Uterus (tissue), 4 donors: ENCODE measurements at places on chromosomes 1 and 21.

DNA sequence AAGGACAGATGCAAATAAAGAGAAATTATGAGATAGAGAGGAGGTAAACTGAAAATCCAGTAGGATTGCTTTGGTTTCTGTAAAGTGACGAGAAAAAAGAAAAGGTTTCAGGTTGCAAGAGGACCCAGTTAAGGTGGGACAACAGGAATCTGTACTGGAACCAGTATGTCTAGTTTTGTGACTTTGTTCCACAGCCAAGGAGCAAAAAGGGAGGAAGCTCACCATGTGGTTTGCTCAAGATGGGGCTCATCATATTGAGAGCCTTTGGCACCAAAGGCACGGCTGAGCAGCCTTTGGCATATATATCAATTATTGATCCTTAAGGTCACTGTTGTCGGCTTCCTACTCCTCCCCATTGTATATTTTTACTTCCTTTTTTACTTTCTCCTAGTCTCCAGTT, 1.8 kb upstream of the ZDHHC18 start:
- no peak for DNase-seq

DNA sequence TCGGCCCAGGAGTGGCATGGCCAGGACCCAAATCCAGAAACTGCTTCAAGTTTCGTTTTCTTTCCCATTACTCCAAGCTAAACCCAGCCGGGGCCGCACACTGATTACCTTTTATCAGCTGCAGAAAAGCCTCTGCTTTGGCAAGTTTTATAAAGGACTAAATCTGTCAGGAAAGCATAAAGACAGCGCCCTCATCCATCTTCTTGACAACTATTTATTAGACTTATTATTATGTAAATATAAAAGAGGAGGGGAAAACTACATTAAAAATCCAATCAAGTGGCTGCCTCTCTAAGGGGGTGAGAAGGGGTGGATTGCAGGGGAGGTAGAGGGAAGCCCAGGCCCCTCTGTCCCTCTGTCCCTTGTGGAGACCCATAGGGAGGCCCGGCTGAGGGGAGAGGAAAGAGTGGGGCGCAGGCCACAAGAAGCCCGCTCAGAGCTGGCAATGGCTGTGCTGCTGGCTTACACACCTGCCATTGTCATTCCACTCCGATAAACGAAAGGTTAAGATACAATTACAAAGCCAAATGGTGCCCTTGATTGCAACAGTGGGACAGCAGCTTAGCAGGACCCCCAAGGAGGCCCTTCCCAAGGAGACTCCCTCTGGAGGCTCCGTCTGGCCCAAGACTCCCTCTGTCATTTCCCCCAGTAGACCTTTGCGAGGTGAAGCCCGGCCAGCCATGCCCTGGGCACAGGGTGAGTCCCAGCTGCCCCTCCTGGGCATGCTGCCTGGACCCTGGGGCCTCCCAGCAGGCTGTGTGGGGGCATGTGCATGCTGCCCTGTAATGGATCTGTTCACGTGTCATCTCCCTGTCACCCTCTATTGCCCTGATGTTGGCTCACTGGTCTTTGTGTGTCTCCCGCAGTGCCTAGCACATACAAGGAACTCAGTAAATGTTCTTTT, 45.4 kb downstream of the KCND3 start:
- DNase-seq: no peak

DNA sequence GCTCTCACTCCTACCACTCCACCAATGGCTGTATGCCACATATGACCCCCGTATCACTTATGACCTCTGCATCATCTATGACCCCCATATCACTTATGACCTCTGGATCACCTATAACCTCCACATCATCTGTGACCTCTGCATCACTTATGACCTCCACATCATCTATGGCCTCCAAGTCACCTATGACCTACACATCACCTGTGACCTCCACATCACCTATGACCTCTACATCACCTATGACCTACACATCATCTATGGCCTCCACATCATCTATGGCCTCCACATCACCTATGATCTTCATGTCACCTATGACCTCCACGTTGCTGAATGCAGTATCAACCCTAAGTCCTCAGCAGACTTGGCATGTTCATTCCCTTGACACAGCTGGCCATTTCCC, 271.2 kb downstream of the MATN1 start:
- no peak for DNase-seq

DNA sequence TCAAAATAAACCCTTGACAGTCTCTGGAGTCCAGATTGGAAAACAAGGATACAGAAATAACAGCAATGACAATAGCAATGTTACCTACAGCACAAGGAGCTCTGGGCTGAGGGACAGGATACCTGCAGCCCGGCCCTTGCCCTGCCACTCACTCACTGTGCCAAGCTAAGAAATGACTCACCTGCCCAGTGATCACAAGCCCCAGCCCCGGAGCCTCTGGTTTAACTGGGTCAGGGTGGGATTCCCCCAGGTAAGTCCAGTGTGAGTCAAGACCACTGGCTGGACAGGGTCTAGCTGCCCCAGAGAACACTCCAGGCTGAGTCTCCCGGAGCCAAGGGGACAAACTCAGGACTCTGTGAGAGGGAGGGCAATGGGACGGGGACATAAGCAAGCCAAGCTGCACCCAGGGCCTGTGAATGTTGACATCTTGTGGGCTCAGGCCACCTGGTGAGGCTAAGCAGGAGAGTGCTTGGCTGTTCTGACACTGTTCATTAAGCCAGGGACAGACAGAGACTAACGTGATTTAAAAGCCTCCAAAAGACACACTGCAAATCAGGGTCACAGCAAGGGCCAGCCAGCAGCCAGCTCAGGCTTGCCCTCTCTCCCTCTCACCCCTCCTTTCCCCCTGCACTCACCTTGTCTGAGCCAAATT, 64.1 kb downstream of the MIS18A start:
- DNase-seq: no peak

DNA sequence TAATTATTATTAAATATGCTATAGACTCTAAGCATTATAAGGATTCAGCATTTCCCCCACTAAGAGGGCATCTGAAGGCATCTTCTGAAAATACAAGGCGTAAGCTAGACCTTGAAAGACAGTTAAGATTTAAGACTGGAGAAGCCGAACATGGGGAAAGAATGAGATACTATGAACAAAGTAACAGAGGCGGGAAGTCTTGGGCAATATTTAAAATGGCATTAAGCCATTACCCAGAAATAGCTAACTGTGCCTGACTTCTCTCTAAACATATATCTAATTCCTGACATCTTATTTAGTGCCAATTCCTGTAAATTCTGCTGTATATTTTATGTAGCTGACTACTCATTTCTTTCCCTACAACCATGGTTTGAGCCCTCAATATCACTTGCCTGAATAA, 20.9 kb downstream of the DPH5 start:
- DNase-seq: no peak

DNA sequence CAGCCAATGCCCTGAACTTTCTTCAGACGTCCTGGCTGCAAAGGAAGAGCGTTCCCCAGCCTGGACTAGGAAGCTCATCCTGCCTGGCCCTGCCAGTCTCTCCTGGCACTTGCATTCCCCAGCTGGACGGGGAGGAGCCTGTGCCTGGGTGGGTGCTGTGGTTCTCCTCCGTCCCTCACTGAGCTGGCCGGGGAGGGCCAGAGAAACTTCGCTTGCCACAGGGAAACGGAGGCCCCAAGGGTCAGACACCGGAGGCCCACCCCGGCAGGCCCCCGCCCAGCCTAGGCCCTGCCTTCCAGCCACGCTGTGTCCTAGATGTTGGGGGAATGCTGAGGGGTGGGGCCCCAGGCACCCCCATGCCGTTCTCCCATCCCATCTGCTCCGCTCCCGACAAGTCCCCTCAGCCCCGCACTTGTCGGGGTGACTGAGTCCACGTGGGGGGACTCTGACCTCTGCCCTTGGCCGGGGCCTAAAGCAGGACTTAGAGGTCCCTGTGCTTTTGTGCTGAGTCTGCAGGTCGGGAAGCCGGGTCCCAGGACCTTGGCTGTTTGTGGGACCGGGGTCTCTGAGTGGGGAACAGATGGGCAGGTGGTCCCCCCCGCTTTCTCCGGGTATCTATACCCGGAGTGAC, 4.8 kb downstream of the FTCD start:
- DNase-seq: no peak
